ENCODE measurements at places on chromosomes 12 and 14. TPM values are rescaled to one million over a fixed set of nuclear protein-coding genes. Genes with fewer than 3 reads are reported as not detected.

The TPPP2 gene
- total RNA-seq = not detected

The DCN gene
- total RNA-seq = 87.0 TPM

The POTEG gene
- total RNA-seq = not detected

The SLC35F4 gene
- total RNA-seq = 0.12 TPM

The B4GALNT1 gene
- 4.0 TPM for total RNA-seq

The PZP gene
- total RNA-seq = not detected

The CCDC198 gene
- total RNA-seq = not detected

The PNP gene
- 39.4 TPM for total RNA-seq

The RTRAF gene
- total RNA-seq = 109 TPM

The EML1 gene
- 60.3 TPM for total RNA-seq

The NEK9 gene
- 50.1 TPM for total RNA-seq

The RAPGEF3 gene
- total RNA-seq = 6.1 TPM

The TMEM117 gene
- 11.4 TPM for total RNA-seq

The VRTN gene
- total RNA-seq = not detected

The P2RX2 gene
- total RNA-seq = not detected

The BDKRB2 gene
- 74.1 TPM for total RNA-seq

The JAG2 gene
- total RNA-seq = 0.66 TPM

All from uterine smooth muscle cell (primary cell).